Endothelial cell of umbilical vein (primary cell): ENCODE measurements at places on chromosomes 3 and 15. TPM values are rescaled to one million over a fixed set of nuclear protein-coding genes. Genes with fewer than 3 reads are reported as not detected.

Gene PIF1
- 45.4 and 52.7 TPM in 2 replicates for total RNA-seq

Gene BFSP2
- not detected in 2 replicates for total RNA-seq

Gene DNAH12
- total RNA-seq, result 0.20 TPM in 1 of 2 replicates, not detected in the other

Gene TIGIT
- total RNA-seq, result not detected in 2 replicates

Gene CAPN3
- 0.51 and 2.2 TPM in 2 replicates for total RNA-seq

Gene ST3GAL6
- 17.7 and 35.9 TPM in 2 replicates for total RNA-seq

Gene CCR8
- not detected in 2 replicates for total RNA-seq

Gene PDCD10
- 47.8 and 50.1 TPM in 2 replicates for total RNA-seq

Gene MOBP
- 0.44 and 2.0 TPM in 2 replicates for total RNA-seq

Gene C2CD4A
- 0.46 and 1.1 TPM in 2 replicates for total RNA-seq

Gene IQCH
- 0.51 and 2.6 TPM in 2 replicates for total RNA-seq

Gene CHAC1
- 4.6 and 5.6 TPM in 2 replicates for total RNA-seq

Gene CMTM8
- total RNA-seq, result 7.3 and 8.1 TPM in 2 replicates

Gene MKRN2OS
- total RNA-seq, result not detected in 2 replicates

Gene CEMIP
- not detected in 2 replicates for total RNA-seq

Gene GOLGA8G
- not detected in 2 replicates for total RNA-seq

Gene POPDC2
- total RNA-seq, result 0.66 TPM in 1 of 2 replicates, not detected in the other

Gene CDC25A
- total RNA-seq, result 18.4 and 19.0 TPM in 2 replicates

Gene ADIPOQ
- total RNA-seq, result not detected in 2 replicates

Gene PARL
- 48.1 and 54.1 TPM in 2 replicates for total RNA-seq

Gene B3GALNT1
- total RNA-seq, result 13.7 and 29.4 TPM in 2 replicates

Gene FSIP1
- total RNA-seq, result 1.1 and 1.2 TPM in 2 replicates

Gene KLHL40
- not detected in 2 replicates for total RNA-seq

Gene NME9
- total RNA-seq, result not detected in 2 replicates

Gene DISP2
- 0.65 and 1.2 TPM in 2 replicates for total RNA-seq

Gene PLS1
- 1.3 and 2.9 TPM in 2 replicates for total RNA-seq

Gene NEK11
- 3.1 and 4.3 TPM in 2 replicates for total RNA-seq

Gene CCDC39
- total RNA-seq, result not detected in 2 replicates

Gene PTX3
- total RNA-seq, result 149 and 172 TPM in 2 replicates

Gene DPPA4
- not detected in 2 replicates for total RNA-seq

Gene CLEC3B
- total RNA-seq, result not detected in 2 replicates

Gene CACNA1D
- not detected in 2 replicates for total RNA-seq

Gene SLC9C1
- 0.09 TPM in 1 of 2 replicates, not detected in the other for total RNA-seq

Gene C15orf62
- 0.38 and 0.44 TPM in 2 replicates for total RNA-seq

Gene UBAP1L
- total RNA-seq, result 3.9 and 5.0 TPM in 2 replicates

Gene LRRC31
- not detected in 2 replicates for total RNA-seq

Gene FAM43A
- 246 and 307 TPM in 2 replicates for total RNA-seq

Gene LINS1
- total RNA-seq, result 9.6 and 14.7 TPM in 2 replicates

Gene CD80
- not detected in 2 replicates for total RNA-seq

Gene ANKDD1A
- total RNA-seq, result 2.4 and 2.6 TPM in 2 replicates

Gene STRIT1
- not detected in 2 replicates for total RNA-seq

Gene ATXN7
- 27.1 and 34.7 TPM in 2 replicates for total RNA-seq

Gene RMDN3
- total RNA-seq, result 35.9 and 37.2 TPM in 2 replicates

Gene ATP2B2
- not detected in 2 replicates for total RNA-seq

Gene MEGF11
- not detected in 2 replicates for total RNA-seq

Gene CYP1A1
- 5.8 and 7.6 TPM in 2 replicates for total RNA-seq

Gene NRROS
- 14.4 and 15.6 TPM in 2 replicates for total RNA-seq

Gene IMPG2
- total RNA-seq, result 0.71 and 0.76 TPM in 2 replicates
